ENCODE measurements at places on chromosomes 5 and 9.
A peak's percentile ranks its signal among the peaks of the same experiment; 100 is the strongest.

DNA sequence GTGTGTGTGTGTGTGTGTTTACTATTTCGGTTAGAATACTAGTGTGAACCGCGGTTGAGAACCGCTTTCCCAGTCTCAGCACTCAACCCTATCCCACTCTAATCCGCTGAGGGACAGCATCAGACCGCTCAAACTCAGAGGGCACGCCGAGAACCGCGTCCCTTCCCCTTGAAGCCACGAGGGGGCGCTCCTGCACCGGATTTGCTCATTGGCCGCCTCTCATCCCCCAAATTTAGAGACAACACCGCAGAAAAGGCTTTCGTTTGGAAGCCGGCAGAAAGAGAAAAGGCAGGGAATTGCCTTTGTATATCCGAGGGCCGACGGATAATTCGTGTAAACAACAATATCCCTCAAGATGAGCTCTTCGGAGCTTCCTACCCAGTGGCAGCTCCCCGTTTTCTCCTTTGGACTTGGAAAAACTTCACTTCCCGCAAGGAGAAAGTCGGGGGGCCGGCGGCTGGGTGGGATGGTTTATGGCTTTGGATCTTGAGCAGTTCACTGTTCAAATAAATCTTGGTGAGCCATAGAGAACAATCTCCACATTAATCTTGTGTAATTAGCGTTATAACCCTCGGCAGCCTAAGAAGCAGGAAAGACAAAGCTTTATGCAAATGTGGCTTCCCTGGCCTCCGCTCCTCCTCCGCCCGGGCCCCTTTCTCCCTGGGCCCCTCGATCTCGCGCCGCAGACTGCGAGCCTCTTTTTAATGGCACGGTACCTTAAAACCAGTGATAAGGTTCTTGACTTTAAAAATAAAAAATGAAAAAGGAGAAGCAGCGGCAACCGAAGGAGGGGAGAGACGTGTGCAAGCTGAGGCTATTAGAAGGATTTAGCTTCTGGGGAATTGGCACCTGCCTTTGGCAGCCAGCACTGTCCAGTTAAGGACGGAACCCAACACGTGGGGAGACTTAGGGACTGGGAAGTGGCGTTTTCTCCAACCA lies 296.8 kb downstream of the PARP8 start:
- DNase-seq, result peak; percentile 65

- no peak for DNase-seq
Measured at GRCh38 chr5:168972731-168973130, 328.2 kb downstream of the SLIT3 start.

GRCh38 chr9:123440256-123440655 lies 84.3 kb downstream of the CRB2 start:
- no peak for DNase-seq

DNA sequence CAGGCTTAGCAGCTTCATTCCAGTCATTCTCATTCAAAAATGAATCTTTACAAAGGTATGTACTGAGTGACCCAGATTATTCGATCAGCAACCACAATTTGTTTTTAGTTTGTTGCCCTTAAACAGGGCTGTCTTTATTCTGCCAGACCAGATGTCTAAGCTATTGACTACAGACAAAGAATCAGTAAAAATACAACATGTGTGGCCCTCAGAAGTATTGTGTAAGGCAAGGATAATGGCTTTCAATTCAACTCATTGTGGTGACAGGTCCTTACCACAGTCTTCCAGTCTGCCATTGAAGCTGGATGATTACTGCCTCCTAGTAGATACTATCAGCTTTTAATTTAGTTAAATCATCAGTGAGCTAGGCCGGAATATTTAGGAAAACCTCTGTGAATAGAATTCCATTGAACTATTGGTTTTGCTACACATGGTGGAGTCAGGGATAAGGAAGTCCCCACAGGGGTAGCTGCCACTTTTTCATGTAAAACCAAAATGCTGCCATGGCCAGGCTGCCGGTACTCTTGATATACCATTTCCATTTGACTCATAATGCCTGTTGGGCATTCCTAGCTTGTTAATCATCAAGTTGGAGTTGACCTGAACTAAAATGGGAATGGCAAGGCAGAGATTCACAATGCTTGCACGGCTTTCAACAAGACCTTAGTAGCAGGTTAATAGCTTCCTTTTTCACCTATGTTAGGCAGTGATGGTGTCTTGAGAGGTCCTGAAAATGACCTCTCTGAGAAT lies 175.6 kb downstream of the MEF2C start:
- no peak for DNase-seq

DNA sequence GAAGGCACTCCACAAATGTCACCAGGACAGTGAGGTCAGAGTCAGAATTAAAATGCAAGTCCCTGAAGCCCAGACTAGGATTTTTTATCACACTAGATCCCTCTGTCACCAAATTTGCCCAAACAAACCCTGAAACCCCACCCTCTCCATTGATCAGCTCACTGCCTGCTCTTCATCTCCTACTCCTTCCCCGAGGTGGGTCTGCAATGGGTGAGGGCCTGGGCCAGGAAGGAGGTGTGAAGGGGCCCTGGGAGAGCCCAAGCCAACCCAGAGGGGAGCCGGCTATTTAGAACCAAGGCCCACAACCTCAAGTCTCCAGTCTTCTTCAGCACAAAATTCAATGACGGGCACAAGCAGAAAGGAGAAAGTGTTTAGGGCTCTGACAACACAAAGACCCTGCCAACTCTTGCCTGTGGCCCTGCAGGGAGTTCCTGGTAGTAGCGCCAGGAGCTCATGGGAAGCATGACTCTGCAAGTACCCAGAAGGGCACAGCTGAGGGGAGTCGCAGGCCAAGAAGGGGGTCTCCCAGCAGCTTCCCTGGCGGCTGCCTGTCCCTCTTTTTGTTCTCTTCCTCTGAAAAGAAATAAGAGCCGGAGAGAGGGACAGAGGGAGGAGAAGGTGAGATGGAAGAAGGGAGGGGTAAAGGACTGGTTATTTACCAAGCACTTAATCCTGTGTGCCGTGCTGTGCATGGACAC lies 5.5 kb downstream of the FOXI1 start:
- peak; percentile 55 for DNase-seq

- no peak for DNase-seq
Measured at GRCh38 chr9:89890326-89890980, 285.6 kb downstream of the GADD45G start.

DNA sequence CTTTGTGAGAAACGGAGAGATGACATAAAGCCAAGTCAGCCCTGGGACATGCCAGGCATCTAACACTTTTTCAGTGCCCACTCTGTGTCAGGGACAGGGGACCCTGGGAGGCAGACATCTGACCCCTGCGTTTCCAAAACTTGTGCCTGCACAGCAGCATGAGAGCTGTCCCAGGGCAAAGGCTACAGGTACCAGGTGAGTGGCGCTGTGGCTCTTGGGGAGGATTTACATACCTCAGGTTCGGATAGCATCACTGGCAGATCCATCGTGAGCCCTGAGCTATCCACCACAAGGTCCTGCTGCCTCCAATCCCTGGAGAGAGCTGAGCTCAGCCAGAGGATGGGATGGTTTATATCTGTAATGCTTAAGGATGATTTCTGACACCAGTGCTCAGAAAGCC lies 52.4 kb downstream of the FSTL4 start:
- DNase-seq, result no peak

DNA sequence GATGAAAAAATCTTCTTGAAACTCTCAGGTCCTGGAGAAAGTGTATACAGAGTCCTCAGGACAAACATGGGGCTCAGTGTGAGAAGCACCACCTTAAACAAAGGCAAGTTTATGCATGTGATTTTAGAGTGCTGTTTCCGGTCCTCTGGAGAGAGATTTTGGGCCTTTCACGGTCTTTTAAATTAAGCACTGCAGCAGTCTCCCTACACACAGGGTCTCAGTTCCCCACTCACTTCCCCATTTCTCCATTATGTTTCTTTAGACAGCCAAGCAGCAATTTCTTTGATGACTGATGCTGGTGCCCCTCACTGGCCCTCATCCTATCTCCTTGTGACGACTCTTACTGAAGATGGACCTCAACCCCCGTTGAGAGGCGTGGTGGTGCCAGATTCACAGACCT lies 220.2 kb upstream of the CLINT1 start:
- DNase-seq, result no peak

DNA sequence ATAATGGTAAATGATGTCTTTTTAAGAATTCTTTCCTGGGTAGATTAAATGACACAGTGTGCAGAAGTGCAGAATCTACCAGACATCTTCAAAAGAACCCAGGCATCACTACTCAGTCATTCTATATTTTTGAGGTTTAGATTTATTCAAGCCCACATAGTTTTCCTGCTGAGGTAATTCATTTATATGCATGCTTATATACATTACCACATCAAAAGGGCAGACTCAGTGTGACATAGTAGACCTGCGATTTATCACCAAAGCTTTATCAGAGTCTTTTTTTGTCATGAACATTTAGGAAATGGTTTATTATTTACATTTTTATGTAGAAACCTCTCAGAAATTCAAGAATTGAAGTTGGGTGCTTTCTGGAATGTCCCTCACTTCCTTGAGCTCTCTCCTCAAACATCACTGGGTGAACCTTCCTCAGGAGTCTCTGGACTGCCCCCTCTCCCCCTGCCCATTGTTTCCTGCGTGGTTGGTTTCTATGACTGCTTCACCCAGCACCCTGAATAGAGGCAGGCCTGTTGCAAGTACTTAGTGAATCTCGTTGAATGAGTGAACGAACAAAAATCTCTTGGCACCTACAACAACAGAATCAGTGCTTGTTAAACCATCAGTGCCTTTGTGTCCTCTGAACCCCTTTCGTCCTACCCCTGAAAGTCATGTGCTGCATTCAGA lies 42.5 kb downstream of the ADAMTS16 start:
- DNase-seq, result no peak

- DNase-seq, result no peak
Measured at GRCh38 chr9:98830554-98830953, 23.1 kb downstream of the GALNT12 start.

DNA sequence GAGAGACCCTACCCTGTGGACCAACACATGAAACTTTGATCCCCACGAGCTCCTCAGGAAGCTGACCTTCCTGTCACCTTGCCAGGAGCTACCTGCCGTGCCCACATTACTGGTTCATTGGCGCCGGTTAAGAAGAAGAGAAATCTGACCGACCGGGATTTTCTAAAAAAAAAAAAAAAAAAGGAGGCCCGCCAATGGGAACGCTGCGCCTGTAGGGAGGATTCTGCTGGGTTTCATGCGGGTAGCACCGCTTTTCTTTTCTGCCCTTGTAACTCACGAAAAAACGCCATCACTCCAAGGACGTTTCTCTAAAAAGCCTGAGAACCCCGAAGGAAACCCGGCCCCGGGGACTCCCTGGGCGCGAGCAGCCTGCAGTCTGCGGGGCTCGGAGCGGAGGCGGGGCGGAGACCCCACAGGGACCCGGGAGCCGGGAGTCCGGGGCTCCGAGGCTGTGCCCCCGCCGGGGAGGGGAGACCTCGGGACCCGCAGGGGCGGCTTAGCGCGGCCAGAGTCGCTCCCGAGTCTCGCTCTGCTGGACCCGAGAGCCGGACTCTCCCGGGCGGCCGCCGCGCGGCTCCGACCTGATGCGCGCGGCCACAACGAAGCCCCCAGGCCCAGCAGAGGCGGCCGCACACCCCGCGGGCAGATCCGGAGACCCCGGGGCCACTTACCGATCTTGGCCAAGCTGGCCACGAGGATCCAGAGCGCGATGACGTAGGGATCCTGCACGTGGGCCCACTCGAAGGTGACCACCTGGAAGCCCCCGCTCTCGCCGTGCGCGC lies 617 bp downstream of the SLC9A3 start:
- DNase-seq, result no peak

- no peak for DNase-seq
Measured at GRCh38 chr5:96199713-96200183, 233.3 kb downstream of the PCSK1 start.

DNA sequence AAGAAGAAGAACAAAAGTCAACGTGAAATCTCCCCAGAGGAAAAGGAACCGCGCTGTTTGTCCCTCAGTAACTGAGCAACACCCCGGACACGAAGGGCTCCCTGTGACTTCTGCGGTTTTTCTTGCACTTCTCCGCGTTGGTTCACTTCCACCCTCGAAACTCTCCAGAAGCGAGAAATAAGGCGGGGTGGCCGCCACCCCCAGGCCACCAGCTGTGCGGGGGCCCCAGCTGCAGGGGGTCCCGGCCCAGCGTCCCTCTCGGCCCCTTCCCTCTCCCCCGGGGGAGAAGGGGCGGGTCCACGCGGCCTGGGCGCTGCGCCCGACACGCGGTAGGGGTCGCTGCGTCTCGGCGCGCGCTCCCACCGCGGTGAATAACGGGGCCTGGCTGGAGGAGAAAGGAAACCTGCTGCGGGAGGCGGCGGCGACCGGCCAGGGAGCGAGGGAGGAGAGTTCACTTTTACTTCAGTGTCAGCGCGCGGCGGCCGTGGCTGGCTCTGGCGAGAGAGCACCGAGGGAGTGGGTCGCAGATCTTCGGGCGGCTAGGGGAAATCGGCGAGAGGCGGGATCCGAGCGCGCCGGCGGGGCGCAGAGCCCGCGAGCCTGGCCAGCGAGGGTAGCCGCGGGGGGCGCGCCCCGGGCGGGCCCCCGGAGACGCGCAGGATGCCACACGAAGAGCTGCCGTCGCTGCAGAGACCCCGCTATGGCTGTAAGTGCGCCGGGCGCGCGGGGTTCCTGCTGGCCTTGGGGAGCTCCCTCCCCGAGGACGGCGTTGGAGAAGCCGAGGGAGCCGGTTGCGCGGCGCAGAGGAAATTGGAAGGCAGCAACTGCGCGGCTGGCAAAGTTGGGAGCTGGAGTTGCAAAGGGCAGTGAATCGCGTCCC lies at the start of gene IQGAP2:
TSS of gene IQGAP2 (plus strand) at position 400 of the 880 bp plus-strand sequence. CDS start at position 661, 261 bp downstream.
- DNase-seq, result peak; percentile 97

DNA sequence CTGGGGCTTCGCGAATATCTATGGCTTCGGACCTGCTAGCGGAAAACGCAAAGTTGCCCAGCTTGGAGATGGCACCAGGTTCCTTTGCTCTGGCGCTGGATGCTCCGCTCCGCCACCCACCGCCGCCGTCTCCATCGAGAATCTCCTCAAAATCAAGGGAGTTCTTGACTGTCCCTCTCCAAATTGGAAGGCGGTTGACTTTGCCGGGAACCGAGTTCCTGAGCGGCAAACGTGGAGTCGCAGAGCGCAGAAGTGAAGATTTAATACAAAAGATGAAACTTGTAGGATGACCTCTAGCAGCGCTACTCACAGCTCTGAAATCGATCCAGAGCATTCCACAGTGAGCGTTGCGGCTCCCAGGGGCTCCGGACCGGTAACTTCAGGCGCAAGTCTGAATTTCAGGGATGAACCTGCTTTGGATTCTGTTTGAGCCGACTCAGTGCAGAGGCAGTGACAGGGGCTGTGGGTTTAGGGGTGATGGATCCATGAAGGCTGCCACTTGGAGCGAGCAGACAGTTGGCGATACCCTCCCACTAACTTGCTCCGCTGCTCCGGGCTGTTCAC lies 1641.5 kb upstream of the C9orf72 start:
- DNase-seq, result no peak

Measured in common myeloid progenitor, CD34-positive (primary cell).